ENCODE measurements at places on chromosomes 5 and 9.

DNA sequence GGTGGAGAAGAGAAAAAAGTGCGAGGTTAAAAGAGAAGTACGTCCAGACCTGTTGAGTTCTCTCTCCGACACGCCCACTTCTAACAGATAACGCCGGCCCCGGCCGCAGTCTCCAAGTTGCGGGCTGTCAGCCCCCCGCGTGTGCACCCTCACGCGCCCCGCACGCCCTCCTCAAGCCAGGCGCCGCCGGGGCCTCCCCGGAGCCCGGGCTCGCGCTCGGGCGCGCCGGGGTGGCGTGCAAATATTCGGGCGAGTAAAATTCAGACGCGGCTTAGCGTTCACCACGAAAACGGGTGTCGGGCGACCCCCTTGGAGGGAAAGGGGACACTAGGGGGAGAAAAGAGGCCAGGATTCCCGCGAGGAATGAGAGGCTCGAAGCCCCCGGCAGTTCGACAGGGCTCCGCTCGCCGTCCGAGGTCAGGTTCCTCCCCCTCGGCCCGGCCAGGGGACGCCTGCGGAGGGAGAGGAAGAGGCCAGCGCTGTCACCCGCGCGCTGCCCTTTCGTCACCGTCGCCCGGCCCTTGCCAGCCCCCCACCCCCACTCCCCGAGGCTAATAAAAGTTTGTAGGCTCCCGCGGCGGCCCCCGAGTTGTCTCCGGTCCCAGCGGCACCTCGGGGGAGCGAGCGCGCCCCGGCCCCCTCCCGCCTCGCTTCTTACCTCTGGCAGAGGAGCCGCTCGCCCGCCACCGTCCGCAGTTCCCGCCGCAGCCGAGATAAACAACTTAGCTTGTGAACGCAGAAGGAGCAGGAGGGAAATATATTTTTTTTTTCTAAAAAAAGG is 743 bp downstream of the NR3C1 start:
- DNase-seq: peak; percentile 60

DNA sequence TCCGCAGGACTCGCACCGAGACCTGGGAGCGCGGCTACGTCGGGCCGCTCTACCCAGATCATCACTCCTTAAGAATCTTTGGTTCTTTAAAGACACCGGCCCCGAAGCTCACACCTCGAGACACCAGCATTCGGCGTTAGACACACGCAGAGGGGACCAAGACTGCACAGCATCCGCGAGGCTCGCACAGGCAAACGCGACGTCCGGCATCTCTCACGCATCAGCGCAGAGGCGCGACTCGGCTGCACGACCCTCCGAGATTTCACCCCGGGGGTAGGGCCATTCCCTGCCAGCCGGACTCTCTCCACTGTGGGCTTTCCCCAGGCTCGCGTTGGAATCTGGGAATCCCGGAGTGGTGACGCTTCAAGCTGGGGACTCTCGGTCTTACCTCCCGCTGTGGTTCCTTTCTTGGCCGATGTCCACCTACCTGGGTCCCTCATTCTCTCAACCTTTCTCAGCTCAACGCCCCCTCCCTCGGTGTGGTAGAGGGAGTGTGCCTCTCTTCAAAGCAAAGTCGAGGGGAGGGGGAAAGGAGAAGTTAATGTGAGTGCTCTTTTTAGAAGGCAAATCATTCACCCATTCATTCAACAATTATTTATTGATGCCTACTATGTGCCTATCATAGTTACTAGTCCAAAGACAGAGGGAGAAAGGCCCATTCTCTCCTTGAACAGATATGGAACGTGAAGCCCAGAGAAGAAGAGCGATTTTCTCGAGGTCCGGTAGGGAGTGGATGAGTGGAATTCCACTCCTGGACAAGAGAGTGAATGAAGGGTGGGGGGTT is 1.3 kb upstream of the HAND1 start:
- no peak for DNase-seq

DNA sequence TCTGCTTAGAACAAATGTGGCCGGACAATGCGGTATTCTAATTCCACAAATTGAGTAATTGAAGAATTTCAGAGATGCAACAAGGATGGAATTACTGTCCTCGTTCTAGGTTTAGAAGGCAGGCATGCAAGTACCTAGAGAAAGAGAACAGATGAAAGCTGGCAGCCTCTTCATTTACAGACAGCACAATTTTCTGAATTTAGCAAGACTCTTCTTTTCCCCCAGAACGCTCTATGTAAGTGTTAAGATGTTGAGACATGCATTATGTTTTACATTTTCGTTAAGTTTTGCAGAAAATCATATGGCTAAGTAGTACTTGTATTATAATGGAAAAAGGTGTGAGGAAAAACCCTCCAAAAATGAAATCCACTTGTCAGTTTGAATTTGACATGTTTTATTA is 259.5 kb upstream of the ARRDC3 start:
- no peak for DNase-seq

GRCh38 chr9:81833563-81834345 is 94.5 kb upstream of the SPATA31D4 start:
- DNase-seq: no peak

DNA sequence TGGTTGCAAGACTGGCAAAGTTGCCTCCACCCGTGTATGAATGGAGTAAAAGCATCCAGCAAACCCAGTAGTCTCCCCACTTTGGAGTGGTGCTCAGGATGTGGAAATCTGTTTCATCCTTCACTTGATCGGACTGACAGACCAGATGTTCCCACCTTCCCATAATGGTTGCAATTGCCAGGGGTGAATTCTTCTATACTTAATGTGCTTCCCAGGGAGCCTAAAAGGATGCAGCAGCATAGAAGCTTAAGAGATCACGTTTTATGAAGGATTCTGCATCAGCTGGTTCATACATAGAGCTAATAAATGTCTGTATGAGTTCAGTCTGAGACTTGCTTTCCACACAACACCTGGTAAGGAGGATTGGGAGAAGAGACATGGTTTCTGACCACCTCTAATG is 198.8 kb upstream of the S1PR3 start:
- no peak for DNase-seq

DNA sequence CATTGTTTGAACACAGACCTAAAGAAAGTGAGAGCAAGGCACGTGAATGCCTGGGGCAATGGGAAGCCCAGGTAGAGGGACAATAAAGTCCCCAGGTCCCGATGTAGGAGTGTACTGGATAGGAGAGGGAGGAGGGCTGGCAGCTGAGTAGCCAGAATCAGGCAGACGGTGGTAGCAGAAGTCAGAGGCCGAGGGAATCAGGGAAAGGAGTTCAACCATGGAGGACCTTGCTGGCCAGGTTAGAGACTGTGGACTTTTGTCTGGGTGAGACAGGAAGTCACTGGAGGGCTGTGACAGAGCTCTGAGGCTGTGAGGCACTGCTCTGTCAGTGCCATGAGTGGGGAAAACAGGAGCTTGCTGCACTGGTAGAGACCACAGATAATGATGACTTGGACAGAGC is 248.2 kb downstream of the EFNA5 start:
- DNase-seq: no peak

DNA sequence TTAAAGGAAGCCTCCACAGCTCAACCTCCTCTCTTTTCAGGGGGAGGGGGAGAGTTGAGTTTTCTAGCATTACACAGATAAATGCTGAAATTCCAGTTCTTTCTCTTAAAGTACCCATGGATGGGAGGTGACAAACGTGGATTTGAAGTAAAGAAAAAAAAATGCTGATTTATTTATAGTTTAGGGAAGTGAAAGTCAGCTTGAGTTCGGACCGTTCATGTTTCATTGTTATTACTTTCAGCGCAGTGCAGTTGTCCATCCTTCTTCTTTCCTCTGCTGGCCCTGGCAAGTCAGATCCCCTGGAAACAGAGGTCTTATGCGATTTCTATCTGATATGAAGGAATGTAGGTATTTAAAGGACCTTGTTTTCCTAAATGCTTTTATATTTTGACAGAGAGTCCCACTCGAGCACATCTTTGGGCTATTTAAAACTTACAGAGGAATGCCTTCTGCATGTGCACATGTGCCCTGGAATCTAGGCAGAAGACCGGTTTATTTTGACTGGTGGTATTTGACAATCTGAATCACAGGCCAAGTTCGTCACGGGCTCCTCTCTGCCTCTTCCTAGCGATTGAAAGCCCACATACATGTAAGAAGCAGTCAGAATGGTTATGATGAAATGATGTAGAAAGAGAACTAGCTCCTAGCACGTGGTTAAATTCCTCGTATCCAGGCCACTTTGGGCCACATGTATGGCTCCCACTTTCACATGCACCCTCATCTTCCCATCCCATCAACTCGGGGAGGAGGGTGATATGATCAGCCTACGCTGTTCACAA is 385.2 kb upstream of the KLF4 start:
- DNase-seq: peak; percentile 69

Data from CD14-positive monocyte (primary cell).